Stimulated activated CD4-positive, alpha-beta T cell treated with anti-CD3 and anti-CD28 coated beads, Interleukin-1b, Interleukin-23, amount 100 ng/mL, for 1 hour (primary cell): ENCODE measurements at places on chromosomes 13 and 19.

DNA sequence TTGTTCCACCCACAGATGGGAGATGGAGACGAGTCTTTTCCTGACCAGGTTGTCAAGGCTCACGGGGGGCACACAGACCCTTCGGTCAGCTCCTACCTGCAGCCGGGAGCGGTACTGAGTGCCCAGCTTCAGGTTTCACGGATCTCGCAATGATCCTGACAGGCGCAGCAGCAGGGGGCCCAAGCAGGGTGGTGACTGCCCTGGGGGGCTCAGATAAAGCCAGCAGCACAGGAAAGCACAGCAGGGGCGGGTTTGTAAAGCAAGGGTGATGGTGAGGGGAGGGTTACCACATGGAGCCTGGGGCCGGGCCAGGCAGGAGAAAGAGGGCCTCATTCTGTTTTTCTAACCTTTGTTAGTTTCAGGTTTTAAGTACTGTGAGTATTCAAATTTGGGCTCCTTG is 41.7 kb upstream of the ATP11A start:
- DNase-seq, result no peak

DNA sequence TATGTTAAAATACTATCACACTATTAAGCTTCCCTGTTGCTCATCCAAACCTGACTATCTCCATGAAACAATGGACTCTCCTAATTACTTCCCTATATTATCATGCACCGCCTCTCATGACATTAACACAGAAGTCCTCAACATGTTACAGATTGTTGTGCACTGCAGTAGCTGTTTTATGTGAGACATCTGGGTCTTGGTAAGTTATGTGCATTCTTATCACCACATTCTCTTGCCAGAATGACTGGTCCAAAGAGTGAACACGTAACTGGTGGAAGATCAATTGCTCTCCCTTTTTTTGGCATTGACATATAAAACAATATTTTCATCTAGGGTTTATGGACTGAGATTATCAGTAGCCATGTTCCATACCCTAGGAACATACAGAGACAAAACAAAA is 59.4 kb downstream of the POSTN start:
- DNase-seq, result no peak

GRCh38 chr13:50378509-50379044 is 363.3 kb downstream of the KCNRG start:
- no peak for DNase-seq

- DNase-seq, result no peak
Measured at GRCh38 chr13:28494778-28495537, at the start of gene FLT1. Gene FLT1 (minus strand): TSS chr13:28495128. CDS start chr13:28494843, 285 bp downstream.

- DNase-seq, result no peak
Measured at GRCh38 chr19:35908010-35908441, at the start of gene TYROBP. Gene TYROBP (minus strand): TSS chr19:35908295. CDS start chr19:35908228, 67 bp downstream.

- no peak for DNase-seq
Measured at GRCh38 chr13:36973621-36974295, 25.4 kb downstream of the ALG5 start.

DNA sequence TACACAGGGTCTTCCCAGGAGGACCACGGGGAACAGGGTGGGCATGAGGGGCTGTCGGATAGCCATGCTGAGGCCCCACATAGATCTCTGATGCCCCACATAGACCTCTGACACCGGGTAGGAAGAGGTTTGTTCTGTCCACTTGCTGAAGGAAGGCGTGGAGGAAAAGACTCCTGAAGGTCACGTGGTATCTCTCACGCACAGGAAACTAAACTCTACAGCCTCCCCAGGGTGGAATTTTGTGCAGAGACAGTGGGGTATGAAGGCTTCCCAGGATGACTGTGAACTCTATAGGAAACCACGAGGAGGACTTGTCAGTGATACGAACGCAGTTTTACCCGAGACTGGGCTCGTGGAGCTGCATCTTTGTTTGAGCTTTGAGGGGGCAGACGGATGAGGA is 2.8 kb downstream of the EVI5L start:
- no peak for DNase-seq

GRCh38 chr13:21009036-21009435 is 52.4 kb downstream of the LATS2 start:
- no peak for DNase-seq

DNA sequence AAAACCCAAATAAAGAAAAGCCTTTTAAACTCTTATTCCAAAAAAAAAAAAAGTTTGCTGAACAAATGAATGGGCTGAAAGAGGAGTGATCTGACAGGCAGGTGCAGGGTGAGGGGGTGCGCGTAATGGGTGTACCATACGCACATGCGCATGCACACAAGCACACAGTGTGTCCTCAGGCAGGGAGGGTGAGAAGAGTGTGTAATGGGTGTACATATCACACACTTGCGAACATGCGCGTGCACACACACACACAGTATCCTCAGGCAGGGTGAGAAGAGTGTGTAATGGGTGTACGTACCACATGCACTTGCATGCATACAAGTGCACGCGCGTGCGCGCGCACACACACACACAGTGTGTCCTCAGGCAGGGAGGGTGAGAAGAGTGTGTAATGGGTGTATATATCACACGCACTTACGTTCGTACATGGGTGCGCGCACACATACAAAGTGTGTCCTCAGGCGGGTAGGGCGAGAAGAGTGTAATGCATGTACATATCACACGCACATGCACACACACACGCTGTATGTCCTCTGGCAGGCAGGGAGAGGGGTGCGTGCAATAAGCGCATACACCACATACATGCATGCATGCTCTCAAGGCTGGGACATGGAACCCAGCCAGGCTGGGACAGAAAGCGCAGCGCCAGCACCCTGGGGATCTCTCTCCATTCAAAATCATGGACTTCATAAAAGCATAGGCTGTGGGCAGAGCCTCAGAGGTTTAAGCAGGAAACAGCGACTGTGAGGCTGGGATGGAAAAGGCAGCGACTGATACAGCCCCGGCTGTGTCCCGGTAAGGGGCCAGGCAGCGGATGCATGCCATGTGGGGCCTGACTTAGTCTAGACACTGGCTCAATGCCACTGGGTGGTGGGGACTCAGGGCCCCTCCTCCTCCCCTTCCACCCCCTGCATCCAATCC is 70.4 kb downstream of the CEBPG start:
- no peak for DNase-seq

DNA sequence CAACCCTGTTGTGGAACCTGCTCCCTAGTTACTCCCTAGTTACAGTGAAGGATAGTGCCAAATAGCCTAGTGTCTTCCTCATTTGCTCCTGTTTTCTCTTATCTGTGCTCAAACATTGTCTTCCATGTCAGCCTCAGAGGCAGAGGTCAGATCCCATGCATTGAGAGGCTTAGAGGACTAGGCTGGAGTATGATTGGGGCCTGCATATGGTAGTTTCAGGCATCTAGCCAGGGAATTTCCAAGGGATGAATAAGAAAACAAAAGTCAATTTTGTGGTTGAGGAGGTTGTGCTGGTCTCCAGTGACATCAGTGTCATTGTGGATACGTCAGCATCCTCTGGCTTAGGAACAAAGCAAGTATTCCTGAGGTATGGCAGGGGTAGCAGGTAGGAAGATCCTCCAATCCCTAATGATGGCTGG is 9.4 kb downstream of the ZNF546 start:
- no peak for DNase-seq

- DNase-seq, result no peak
Measured at GRCh38 chr19:8459095-8459494, 14.3 kb downstream of the HNRNPM start.

- no peak for DNase-seq
Measured at GRCh38 chr13:111025310-111025709, 89.8 kb upstream of the ARHGEF7 start.

GRCh38 chr13:51241720-51242119 is 19.5 kb downstream of the FAM124A start:
- no peak for DNase-seq
